Left lobe of liver (tissue), 2 donors: ENCODE measurements at places on chromosomes 5 and 9.

DNA sequence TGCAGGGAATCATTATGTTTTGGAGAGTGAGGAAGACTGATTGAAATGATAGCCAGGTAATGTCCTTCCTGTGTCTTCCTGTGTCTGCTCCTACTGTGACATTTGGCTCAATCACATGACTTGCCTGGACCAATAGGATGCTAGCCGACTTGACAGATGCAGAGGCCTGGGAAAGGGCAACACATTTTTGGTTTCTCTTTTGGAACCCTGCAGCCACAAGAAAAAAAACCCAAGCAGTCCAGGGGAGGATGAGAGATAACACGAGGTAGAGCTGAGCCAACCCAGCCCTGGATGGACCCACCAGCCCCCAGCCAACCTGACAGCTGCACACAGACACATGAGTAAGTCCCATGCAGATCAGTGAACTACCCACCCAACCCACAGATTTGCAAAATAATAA, 256.1 kb upstream of the SMARCA2 start:
- DNase-seq: no peak

- no peak for DNase-seq
These were observed 49.2 kb downstream of the LIX1 start for GRCh38 chr5:97093193-97093592.

- DNase-seq: no peak
These were observed 4.2 kb upstream of the CACNA1B start for GRCh38 chr9:137873408-137873807.

GRCh38 chr5:109900911-109901627, 211.3 kb downstream of the MAN2A1 start:
- DNase-seq: peak; percentile 65
